ENCODE measurements at places on chromosomes 16 and 17.

GRCh38 chr16:53147500-53148065 is 92.8 kb downstream of the CHD9 start:
- no peak for DNase-seq

GRCh38 chr17:12734926-12735325 is 54.4 kb upstream of the ARHGAP44 start:
- no peak for DNase-seq

GRCh38 chr17:29107933-29108822 is 65.2 kb downstream of the PIPOX start:
- no peak for DNase-seq

- no peak for DNase-seq
These were observed 72.4 kb downstream of the MYH10 start for GRCh38 chr17:8558144-8558543.

DNA sequence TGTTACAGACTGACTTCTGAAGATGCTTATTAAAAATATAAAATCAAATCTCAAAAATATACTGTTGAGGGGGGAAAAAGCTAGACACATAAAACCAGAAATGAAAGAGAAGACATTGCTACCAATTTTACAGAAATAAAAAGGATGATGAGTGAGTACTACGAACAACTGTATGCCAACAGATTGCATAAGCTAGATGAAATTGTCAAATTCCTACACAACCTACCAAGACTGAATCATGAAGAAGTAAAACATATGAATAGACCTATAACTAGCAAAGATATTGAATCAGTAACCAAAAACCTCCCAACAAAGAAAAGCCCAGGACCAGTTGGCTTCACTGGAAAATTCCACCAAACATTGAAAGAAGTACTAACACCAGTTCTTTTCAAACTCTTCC is 3.5 kb upstream of the CAPNS2 start:
- no peak for DNase-seq

DNA sequence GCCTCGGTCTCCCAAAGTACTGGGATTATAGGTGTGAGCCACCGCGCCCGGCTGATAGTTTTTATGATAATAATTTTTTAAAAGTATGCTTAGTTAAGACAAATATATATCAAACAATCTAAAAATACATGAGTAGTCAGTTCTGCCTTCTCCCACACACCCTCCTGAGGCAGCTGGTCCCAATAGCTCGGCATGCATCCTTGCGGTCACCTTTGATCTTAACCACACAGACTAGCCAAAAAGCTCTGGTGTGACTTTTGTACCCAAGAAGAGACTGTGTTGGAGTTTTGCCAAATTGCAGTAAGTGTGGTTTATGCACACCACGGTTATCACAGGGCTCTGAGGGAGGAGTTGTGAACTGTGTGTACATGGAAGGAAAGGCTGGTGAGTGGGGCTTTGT is 25.6 kb downstream of the ATP6V0A1 start:
- DNase-seq: no peak

DNA sequence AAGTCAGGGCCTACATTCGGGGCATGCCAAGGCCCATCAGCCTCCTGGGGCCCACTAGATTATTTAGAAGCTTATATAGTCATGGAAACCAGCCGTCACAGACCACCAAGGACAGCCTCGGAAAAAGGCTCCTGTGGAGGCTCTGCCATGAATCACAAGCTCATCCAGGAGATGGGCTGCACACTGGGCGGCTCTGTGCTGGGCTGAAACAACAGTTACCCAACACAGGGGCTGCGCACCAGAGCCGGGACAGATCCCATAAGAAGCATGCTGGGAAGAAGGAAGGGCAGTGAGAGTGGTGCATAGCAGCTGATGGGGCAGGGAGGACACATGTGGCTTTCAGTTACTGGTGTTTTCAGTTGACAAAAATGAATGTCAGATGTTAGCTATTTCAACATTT is 67.7 kb upstream of the GSG1L start:
- DNase-seq: no peak

- DNase-seq: no peak
These were observed 2.4 kb upstream of the RIPOR1 start for GRCh38 chr16:67526149-67526791.

GRCh38 chr16:65667011-65667578 is 545.2 kb upstream of the CDH11 start:
- DNase-seq: peak; percentile 20

DNA sequence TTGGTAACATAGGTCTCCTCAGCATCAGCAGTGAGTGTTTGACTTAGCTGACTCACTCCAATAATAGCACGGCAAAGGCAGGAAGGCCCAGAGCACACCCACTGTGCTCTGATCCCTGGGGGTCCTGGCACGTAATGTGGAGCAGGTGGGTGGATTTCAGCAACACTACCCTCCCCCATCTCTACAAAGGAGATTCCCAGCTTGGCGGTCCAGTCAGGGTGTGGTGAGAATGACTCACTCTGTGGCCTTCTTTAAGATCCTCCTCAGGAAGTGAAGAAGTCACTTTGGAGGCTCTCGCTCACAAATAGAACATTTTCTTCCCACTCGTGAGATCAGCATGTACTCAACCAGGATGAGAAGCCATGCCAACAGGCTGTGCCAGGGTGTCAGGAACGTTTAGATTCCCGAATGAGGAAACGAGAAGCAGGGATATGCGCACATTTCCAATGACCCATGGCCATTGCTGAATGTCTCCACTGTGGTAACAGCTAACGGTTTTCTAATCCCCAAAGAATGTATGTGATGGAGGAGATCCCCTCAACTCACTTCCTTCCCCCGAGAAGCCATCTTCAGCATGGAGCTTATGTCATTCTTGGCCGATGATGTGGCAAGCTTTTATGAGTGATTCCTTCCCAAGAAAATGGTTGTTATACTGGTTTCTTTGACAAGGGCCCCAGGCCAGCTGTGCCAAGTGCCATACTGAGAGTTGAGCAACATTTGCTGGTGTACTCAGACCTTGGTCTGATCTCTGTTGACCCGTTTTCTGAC is 365.2 kb downstream of the C16orf95 start:
- peak; percentile 97 for DNase-seq
